ENCODE measurements at places on chromosomes 2 and 18.

- no peak for DNase-seq
These were observed 286.5 kb downstream of the C1D start for GRCh38 chr2:67776276-67776675.

DNA sequence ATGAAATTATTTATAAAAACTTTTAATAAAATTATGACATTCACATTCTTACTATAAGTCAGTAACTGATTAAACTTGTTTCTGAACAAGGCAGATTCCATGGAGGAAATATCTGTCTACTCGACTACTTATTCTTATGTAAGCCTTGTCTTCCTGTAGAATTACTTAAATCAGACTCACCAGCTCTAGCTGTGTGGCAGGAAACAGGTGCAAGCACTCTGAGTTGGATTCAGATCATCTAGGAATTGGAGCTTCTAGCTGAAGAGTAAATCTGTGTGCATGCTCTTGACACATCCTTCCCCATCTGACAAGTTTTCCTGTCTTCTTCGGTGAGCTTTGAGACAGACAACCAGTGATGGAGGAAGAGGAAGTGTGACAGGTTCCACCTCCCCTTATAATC is 284.7 kb downstream of the TRIB2 start:
- DNase-seq, result no peak

GRCh38 chr18:6543330-6543908 is 128.7 kb upstream of the L3MBTL4 start:
- DNase-seq, result no peak

DNA sequence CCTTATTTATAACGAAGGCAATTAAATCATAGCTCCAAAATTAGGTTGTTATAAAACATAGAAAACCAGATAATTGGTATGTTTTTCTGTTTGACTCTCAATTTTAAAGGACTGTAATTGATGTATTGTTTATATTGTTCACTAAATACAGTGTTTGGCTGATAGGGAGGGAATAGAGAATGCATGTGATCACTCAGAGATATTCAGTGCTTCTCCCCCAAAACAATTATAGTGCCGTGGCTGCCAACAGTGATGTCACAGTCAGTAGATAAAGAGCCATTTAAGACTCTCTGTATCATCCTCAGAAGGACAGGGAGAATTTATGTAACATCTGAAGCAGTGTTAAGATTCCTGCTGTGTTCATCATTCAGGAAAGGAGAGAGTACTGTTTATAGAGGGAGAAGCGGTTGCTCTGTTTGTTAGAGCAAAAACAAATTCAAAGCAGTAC is 69.6 kb downstream of the PHLPP1 start:
- DNase-seq, result no peak

GRCh38 chr2:236851187-236851586 is 234.5 kb upstream of the COPS8 start:
- DNase-seq, result no peak

- no peak for DNase-seq
These were observed 150.6 kb downstream of the ZNF236 start for GRCh38 chr18:76972846-76973519.

DNA sequence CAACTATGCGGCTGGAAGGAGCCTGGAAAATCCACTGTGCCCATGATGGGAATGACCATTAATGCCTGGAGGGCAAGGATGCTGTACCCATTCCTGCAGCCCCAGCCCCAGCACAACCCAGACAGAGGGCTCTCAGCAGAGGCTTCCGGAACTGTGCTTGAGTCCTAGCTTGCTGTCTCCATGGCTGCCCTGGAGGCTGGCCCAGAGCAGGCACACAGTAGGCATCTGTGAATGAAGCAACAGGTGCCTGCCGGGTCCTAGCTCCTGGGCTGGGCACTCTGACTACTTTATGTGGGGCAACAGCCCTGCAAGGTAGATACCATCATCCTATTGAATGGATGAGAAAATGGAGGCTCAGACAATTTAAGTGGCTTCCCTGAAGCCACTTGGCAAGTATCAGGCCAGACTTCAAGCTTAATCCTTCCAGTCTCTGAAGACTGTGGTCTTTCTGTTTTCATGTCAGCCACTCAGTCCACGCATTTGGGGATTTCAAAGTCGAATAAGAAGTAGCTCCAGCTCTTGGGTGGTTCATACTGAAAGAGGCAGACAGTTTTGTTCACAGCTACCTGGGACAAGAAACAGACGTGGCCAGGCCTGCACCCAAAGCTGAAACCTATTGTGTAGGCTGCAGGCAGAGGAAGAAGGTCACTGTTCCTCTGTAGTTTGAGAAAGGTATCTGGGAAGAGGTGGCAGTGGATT is 237.5 kb downstream of the ZBTB7C start:
- no peak for DNase-seq

DNA sequence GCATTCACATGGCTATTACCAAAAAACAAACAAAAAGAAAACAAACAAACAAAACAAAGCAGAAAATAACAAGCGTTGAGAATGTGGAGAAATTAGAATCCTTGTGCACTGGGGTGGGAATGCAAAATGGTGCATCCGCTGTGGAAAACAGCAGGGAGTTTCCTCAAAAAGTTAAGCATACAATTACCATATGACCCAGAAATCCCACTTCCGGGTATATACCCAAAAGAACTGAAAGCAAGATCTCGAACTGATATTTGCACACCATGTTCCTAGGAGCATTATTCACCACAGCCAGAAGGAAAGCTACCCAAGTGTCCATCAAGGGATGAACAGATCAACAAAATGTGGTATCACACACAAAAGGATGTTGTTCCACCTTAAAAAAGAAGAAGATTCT is 17.9 kb upstream of the TEX51 start:
- no peak for DNase-seq

GRCh38 chr18:76956648-76957047 is 134.3 kb downstream of the ZNF236 start:
- no peak for DNase-seq

- DNase-seq, result no peak
These were observed 86.4 kb upstream of the MAP4K3 start for GRCh38 chr2:39523308-39524044.

DNA sequence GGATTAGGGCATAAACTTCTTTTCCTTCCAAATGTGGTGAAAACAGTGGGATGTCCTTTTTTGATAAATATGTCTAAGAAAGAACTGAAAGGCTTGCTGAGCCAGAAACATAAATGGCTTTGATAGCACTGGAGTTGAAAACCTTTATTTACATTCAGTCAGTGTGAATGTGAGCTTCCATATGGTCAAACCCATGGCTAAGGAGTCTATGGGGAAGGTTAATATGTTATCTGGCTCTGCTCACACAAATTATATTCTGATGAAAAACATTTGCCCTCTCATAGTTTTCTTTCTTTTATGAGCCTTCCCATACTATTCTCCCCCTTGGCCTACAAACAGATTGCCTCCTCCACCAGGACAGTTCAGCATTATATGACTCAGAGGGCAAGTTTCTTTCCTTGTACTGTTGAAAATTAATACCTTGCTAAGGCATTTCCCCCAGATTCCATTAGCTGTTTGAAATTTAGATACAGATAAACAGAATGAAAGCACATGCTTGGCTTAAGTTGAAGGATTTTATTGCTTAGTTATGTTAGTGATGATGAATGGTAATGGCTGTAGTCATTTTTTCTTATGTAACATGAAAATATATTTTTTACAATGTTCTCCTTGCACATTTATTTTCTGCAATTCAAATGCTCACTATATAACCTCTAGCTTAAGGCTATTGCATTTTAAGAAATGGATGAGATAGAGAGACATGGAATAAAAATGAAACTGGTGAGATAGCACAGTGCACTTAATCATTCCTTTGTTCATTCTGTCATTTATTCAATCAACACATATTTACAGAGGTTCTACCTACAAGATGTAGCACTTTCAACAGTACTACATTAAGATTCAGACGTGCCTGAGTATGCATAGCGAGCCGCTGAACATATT is 544.1 kb downstream of the LRRTM4 start:
- DNase-seq, result no peak

- DNase-seq, result no peak
These were observed 177.1 kb downstream of the RNF144A start for GRCh38 chr2:7094231-7094741.

- no peak for DNase-seq
These were observed 193.3 kb downstream of the ANKRD30B start for GRCh38 chr18:14941256-14941655.

DNA sequence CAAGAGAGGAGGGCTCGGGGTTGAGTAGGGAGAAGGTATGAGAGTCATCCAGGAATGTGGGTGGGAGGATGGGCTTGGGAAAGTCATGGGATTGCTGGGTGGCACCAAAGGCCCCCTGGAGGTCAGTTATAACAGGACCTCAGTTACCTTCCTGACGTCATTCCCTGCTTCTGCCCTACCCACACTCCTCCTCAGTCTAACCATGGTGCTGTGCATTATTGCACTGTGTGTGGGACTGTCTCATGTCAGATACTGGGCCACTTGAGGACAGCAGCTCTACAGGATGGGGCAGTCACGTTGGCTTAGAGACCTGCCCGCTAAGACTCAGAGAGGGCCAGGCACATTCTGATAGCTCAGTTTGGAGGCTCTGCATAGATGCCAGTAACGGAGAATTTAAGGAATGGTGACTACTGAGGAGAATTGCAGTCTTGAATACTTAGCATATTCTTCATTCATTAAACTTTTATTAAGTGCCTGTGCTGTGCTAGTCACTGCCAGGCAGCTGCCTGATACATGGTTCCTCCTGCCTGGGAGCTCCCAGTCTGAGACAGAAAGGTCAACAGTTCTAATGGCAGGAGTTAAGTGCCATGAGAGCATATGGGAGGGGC is 90.5 kb downstream of the LAMA3 start:
- no peak for DNase-seq

DNA sequence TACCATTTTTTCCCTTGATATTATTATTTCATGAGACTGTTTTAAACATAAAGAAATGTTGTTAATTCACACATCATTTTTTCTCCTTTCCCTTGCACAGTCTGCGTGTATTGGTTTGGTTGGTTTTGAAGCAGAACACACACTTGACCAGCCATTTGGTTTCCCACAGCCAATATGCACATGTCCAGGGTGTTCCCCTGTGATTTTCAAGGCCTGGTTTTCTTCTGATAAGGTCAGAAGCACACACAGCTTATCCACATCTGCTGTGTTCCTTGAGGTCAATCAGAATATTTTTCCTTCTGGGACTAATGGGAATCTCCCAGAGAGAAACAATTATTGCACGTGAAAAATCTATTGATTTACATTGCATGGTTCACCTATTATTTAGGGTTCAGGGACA is 103.2 kb upstream of the EFEMP1 start:
- no peak for DNase-seq

DNA sequence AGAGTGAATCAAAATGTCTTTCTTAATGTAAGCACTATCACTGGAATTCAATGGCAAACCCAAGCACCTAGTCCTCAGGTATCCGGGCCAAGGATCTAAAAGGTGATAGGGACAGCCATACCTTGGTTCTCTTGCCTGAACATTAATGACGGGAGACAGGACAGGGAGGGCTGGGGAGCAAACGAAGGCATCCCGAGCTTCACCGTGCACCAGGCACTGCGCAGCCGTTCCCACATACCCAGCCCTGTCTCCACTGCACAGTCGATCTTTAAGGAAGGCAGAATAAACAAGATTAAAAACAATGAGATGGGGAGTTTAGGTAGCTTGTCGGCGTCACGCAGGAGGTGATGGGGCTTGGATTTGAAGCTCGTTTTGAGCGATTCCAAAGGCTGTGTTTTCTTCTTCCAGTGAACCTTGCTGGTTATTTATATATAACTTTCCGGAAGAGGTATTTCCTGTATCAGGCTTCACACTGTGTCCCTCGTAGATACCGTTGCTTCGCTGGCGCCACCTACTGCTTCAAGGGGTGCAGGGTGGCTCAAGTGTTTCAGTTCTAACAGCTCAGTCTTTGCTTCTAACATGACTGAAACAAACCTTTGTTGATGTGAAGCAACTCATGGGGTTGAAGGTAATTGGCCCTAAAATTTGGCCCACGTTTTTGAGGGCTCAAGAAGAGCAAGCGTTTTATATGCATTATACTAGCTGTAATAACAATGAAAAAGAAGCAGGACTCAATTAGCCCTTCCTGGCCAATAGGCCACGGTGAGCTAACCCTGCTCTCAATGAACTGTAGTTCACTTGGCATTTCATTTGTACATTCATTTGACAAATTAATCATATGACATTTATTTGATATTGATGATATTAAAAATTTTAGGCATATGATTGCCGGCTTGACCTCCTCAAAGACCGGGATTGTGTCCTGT is 77.4 kb downstream of the DCDC2C start:
- DNase-seq, result no peak

- no peak for DNase-seq
These were observed 98.1 kb downstream of the RTP5 start for GRCh38 chr2:241967467-241968144.

- DNase-seq, result no peak
These were observed 186.6 kb upstream of the SMAD2 start for GRCh38 chr18:48116873-48117630.

DNA sequence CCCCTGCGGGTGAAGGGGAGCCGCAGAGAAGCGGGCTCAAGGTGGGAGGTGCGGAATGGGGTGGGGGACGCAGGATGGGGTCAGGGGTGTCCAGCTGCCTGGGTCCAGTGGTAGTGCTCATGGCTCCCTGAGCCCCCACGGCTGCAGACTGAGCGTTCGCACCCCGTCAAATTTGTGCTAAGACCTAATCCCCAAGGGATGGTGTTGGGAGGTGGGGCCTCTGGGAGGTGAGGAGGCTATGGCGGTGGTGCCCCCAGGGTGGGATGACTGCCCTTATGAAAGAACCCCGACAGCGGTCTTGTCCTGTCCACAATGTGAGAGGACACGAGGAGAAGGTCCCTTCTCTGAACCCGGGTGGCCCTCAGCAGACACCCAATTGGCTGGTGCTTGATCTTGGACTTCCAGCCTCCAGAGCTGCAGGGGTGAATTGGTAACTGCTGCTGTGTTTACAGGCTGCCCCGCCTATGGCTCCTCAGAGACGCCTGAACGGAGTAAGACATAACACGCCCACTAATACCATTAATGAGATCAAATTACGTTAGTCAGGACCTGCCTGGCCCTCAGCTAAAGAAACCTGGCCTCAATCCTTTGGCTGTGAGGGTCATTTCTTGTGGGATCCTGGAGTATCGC is 42.6 kb downstream of the PXDN start:
- DNase-seq, result no peak

- no peak for DNase-seq
These were observed 261.0 kb downstream of the ZNF516 start for GRCh38 chr18:76233876-76234675.
